ENCODE measurements at places on chromosomes 4 and X. TPM values are rescaled to one million over a fixed set of nuclear protein-coding genes. Genes with fewer than 3 reads are reported as not detected.

- H3K4me1 ChIP-seq, result no peaks in the 10 kb centered on the region
- H3K27ac ChIP-seq, result no peak overlapping the region
- no peaks in the 10 kb centered on the region for H3K36me3 ChIP-seq
- H3K4me3 ChIP-seq, result no peak overlapping the region
- no peak for DNase-seq
Observed at GRCh38 chr4:119825696-119826095, 197.1 kb upstream of the PDE5A start.

DNA sequence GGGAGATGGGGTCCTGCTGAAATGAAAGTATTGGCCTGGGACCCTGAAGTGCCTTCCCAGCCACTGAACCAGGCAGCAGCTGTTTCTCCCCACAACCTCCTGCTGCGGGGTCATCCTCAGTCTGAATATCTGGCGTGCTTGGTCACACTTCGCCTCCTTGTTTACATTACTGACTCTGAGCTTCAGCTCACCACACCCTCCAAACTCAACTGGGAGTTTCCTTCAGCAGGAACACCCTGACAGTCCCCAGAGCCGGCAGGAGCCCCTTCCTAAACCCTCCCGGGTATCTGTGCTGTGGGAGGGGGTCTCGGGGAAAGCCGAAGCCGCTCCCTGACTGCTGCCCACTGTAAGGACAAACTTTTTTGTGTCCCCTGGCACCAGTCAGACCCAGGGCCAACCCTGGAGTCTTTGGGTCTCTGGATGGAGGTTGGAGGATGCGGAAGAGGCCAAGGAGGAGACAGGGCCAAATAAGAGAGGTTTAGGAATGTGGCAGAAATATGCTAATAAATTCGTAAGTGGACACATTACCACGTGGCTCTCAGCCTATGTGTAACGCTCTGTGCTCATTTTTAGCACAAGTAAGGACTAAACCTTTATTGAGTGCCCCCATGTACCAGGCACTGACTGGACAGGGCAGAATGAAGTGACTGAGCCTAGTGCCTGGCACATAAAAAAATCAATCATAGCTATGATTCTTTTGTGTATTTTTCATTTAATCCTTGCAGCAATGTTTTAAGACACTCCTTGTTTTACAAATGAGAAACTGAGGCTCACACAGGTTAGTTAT is 20.7 kb downstream of the FHDC1 start:
- no peaks in the 10 kb centered on the region for H3K27me3 ChIP-seq
- H3K27ac ChIP-seq, result no peak overlapping the region
- DNase-seq, result peak; percentile 8

The REELD1 gene
- total RNA-seq, result not detected

DNA sequence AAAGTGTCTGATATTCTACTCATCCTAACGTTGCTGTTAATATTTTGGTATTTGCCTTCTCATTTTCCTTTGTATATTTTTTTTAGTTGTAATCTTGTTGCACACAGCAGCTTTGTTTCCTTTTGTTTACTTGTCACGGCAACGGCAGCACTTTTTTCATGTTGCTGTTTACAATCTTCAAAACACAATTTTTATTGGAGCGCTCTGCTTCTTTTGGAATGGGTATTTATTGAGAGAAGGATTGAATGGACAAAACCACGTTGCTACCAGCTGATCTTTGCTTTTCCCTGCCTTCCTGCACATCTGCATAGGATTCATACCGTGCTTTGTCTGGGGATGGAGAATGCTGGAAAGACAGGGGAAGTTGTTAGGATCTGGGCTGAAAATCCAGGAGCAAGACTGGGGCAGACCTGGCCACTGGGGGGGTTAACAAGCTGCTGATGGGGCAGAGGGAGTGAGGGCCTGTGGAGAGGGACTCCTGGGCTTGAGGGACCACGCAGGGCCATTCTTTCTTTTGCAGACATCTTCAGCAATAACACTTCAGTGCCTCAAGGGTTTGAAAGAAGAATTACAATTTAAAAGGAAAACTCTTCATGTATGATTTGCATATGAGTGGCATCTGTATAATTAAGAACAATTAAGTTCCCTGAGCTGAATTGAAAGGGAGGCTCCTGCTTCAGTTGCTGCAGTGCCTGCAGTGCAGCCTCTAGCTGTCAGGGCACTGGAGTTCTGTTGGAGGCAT is 69.8 kb downstream of the TMEM131L start:
- no peaks in the 10 kb centered on the region for H3K27me3 ChIP-seq
- no peak overlapping the region for H3K4me3 ChIP-seq
- H3K36me3 ChIP-seq, result no peaks in the 10 kb centered on the region

The MBNL3 gene
- 18.9 TPM for total RNA-seq

The TRIM61 gene
- total RNA-seq, result 0.45 TPM

GRCh38 chr4:114599231-114599902 is 760 bp downstream of the UGT8 start:
- H3K27ac ChIP-seq, result peak overlapping the region; percentile 94
- no peaks in the 10 kb centered on the region for H3K27me3 ChIP-seq
- H3K4me1 ChIP-seq, result no peaks in the 10 kb centered on the region
- DNase-seq, result peak; percentile 43
- H3K4me3 ChIP-seq, result peak overlapping the region; percentile 98

DNA sequence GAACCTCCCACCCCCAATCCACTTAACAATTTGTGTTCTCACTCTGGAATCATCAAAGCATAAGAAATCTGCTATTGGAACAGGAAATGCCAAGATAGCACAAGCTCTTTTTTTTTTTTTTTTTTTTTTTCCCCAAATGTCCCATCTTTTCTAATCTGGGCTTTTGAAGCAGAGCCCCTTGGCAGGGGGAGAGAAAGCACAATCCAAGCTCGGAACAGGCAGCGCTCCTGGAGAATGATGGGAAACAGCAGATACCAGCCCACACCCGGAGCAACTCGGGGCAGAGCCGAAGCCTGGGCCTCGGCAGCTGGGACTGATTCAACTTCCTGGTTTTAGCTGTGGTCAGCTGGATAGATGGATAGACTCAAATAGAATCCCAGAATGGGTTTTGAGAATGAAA is 235.1 kb downstream of the QDPR start:
- no peak overlapping the region for H3K27ac ChIP-seq
- no peak overlapping the region for H3K4me3 ChIP-seq
- H3K4me1 ChIP-seq, result no peaks in the 10 kb centered on the region
- H3K27me3 ChIP-seq, result no peaks in the 10 kb centered on the region

The ERCC6L gene
- 11.0 TPM for total RNA-seq

GRCh38 chrX:119181491-119181890 is 53.9 kb upstream of the KIAA1210 start:
- no peak overlapping the region for H3K27ac ChIP-seq
- peaks cover 3% of the 10 kb centered on the region for H3K27me3 ChIP-seq
- no peaks in the 10 kb centered on the region for H3K36me3 ChIP-seq
- no peaks in the 10 kb centered on the region for H3K4me1 ChIP-seq

GRCh38 chr4:52949336-52949735 is 87.2 kb downstream of the RASL11B start:
- no peak overlapping the region for H3K4me3 ChIP-seq
- no peaks in the 10 kb centered on the region for H3K27me3 ChIP-seq
- H3K27ac ChIP-seq, result no peak overlapping the region
- H3K36me3 ChIP-seq, result no peaks in the 10 kb centered on the region

The PDLIM5 gene
- 122 TPM for total RNA-seq

DNA sequence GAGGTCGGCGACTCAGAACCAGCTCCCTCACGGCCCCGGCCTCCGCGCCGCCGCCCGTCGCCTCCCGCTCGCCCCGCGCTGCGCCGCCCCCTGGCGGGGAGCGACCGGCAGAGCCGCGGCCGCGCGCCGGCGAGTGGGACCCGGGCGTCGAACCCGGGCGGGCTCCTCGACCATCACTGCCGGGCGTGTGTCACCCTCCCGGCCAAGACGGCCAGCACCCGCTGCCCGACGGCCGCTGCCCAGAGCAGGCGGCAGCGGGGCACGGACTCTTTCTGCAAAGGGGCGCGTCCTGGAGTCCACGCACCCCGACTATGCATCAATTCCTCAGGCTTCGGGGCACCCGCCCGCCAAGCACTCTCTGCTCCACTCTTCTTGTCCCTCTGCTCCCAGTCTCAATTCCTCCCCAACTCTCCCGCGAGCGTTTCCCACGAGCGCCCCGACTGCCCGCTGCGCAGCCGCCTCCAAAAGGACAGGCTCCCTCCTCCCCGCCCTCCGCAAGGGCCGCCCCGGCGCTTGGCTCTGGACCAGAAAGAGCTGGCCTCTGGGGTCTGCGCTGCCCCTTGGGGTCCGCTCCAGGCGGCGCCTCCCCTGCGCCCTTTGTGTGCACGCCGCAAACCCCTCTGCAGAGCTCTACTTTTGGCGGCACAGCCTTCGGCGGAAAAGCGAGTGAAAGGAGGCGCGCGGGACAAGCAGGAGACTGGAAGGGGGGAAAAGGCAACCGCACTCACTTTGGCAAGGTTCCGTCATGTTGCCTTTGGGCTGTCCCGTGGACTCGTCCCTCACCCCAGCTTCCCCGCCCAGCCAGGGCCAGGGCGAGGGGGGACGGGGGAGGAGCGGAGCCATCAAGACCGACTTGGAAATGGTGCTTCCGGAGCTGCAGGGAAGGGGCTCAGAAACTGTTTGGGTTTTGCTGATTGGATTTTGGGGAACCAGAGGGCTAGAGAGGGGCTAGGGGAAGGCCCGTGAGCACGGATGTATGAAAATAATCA is 1.0 kb downstream of the PDE5A start:
- peak; percentile 74 for DNase-seq
- peak overlapping the region; percentile 98 for H3K27ac ChIP-seq
- peaks cover 6% of the 10 kb centered on the region for H3K4me1 ChIP-seq
- peaks cover 29% of the 10 kb centered on the region for H3K36me3 ChIP-seq
- peak overlapping the region; percentile 98 for H3K4me3 ChIP-seq

The SLC9A7 gene
- total RNA-seq, result 66.4 TPM

DNA sequence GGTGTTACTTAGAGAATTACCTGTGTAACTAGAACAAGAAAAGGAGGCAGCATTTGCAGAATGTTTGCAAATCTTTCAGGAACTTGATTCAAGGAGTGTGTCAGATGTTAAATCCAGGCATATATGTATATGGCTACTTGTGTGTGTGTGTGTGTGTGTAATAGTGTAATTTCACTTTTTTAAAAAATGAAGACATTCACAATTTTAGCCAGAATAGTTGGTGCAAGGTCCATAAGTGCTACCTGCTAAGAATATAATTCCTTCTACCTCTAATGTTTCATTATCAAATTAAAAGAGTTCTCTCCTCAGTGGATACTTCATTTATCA is 158.0 kb downstream of the PALLD start:
- no peak overlapping the region for H3K27ac ChIP-seq
- H3K4me3 ChIP-seq, result no peak overlapping the region
- H3K4me1 ChIP-seq, result peaks cover 11% of the 10 kb centered on the region
- H3K27me3 ChIP-seq, result no peaks in the 10 kb centered on the region
- no peak for DNase-seq
- H3K36me3 ChIP-seq, result no peaks in the 10 kb centered on the region

DNA sequence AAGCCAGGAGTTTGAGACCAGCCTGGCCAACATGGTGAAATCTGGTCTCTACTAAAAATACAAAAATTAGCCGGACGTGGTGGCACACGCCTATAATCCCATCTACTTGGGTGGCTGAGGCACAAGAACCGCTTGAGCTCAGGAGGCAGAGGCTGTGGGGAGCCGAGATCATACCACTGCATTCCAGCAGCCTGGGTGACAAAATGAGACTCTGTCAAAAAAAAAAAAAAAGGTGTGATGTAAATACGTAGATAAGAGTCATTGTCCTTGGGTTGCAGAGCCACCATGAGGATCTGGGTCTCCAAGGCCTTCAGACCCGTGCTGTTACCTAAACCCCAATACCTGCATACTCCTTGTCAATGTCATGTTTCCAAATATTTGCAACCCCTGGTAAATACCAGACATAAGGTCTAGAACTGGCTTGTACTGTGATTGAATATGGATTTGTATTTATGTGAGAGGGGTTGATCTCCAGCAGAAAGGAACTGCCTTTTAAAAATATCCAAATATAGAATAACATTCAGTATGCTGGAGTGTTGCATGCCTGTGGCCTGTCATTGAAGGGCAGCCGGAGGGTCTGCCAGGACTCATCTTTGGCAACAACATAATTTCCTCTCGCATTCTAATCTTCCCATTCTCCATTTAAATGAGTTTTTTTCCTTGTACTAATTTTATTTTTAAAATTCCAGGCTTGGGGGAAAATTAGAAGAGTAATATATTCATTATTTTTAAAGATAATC is 40.4 kb downstream of the ATXN3L start:
- no peaks in the 10 kb centered on the region for H3K36me3 ChIP-seq
- peaks cover 19% of the 10 kb centered on the region for H3K4me1 ChIP-seq
- no peak overlapping the region for H3K27ac ChIP-seq
- no peaks in the 10 kb centered on the region for H3K27me3 ChIP-seq
- H3K4me3 ChIP-seq, result no peak overlapping the region

DNA sequence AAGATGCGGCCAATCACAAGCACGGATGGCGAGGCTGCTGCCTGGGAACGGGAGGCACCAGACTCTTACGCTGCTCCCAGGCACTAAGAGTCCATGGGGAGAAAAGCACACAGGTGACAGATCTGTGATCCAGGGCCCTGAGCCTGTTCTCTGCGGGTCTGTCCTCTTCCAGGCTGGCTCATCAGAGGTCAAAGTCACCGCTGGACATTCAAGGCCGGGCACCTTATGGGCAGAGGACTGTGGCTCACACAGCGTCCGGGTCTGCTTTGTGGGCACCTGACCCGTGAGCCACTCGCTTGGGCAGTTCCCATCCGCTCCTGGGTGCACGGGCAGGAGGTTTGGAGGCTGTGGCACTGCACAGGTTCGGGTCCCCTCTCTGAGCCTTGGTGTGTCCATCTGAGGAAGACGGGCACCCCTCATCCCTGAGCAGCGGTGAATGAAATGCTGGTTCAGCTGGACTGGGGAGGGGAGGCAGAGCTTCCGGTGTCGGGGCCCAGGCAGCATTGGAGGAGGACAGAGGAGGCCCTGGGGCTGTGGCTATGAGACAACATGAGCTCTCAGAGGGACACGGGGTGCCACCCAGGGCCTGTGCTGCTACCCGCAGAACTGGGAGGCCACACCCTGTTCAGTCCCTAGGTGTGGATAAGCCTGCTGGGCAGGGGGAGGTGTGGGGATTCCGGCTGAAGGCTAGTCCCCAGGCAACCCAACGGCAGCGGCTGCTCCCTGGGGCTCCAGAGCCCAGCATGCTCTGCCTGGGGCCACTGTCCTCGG is 61.2 kb upstream of the AFAP1 start:
- H3K27me3 ChIP-seq, result peaks cover 45% of the 10 kb centered on the region
- no peaks in the 10 kb centered on the region for H3K4me1 ChIP-seq
- no peak for DNase-seq
- no peak overlapping the region for H3K4me3 ChIP-seq
- H3K36me3 ChIP-seq, result no peaks in the 10 kb centered on the region

Data from Calu3 (cell line).